ENCODE measurements at places on chromosomes 5 and 9. TPM values are rescaled to one million over a fixed set of nuclear protein-coding genes. Genes with fewer than 3 reads are reported as not detected.

DNA sequence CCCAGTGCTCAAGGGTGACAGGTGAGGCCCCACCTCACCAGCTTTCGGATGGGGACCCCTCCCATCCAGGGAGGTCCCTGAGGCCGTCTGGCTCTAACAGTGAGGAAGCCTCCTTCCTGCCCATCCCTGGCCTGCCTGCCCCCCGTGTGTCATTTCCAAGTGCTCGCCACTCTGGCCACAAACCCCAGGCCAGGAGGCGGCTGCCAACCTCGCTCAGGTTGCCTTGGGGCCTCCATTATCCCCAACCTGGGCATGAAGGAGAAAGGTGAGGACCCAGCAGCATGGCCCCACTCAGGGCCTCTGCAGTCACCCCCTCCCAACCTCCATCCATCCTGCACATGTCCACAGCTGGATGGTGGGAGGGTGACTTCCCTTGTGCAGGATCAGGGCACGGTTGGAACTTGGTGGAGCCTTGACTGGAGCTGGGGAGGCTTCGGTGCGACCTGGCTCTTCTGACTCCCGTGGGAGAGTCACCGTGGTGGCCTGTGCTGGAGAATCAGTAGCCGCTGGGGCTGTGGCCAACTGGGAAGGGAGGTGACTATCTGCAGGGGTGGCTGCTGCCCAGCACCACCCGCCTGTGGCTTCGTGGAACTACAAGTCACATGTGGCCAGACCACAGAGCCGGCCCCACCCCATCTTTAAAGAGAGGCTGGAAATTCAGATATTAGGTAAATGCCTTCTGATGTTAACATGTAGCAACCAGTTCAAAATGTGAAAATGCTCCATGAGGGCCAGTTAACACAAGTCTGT is 37.5 kb upstream of the GFPT2 start:
- H3K27me3 ChIP-seq = no peaks in the 10 kb centered on the region
- no peak overlapping the region for H3K4me3 ChIP-seq
- H3K4me1 ChIP-seq = no peaks in the 10 kb centered on the region
- no peak overlapping the region for H3K27ac ChIP-seq

The GABRA1 gene
- total RNA-seq = not detected

- H3K4me3 ChIP-seq = no peak overlapping the region
- DNase-seq = no peak
Observed at GRCh38 chr9:92058723-92059444, 56.3 kb downstream of the SPTLC1 start.

- no peaks in the 10 kb centered on the region for H3K36me3 ChIP-seq
- no peaks in the 10 kb centered on the region for H3K27me3 ChIP-seq
- no peak for DNase-seq
- no peaks in the 10 kb centered on the region for H3K4me1 ChIP-seq
Observed at GRCh38 chr9:85599540-85600105, 142.1 kb downstream of the AGTPBP1 start.

- H3K4me3 ChIP-seq = no peak overlapping the region
- no peaks in the 10 kb centered on the region for H3K36me3 ChIP-seq
- H3K4me1 ChIP-seq = peaks cover 22% of the 10 kb centered on the region
- H3K27me3 ChIP-seq = no peaks in the 10 kb centered on the region
- H3K27ac ChIP-seq = no peak overlapping the region
Observed at GRCh38 chr5:147413266-147413665, 96.6 kb downstream of the DPYSL3 start.

DNA sequence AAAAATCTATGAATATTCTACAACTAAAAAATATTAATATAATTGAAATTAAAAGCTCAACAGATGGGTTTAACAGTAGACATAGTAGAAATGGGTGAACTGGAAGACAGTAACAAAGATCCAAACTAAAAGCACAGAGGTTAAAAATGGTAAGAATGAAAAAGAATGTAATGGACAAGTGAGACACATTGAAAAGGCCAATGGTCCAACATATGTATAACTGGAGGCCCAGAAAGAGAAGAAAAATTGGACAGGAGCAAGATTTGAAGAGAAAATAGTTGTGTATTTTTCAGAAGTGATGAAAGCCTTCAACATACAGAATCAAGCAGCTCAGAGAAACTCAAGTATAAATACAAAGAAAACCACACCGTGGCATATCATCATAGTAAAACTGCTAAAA is 58.6 kb downstream of the PCDHGC5 start:
- no peak overlapping the region for H3K4me3 ChIP-seq
- DNase-seq = no peak
- no peaks in the 10 kb centered on the region for H3K27me3 ChIP-seq
- no peak overlapping the region for H3K27ac ChIP-seq
- H3K4me1 ChIP-seq = no peaks in the 10 kb centered on the region

GRCh38 chr5:73387601-73388305 is 60.8 kb downstream of the FOXD1 start:
- DNase-seq = peak; percentile 71
- no peaks in the 10 kb centered on the region for H3K4me1 ChIP-seq
- H3K27me3 ChIP-seq = no peaks in the 10 kb centered on the region
- H3K36me3 ChIP-seq = no peaks in the 10 kb centered on the region

DNA sequence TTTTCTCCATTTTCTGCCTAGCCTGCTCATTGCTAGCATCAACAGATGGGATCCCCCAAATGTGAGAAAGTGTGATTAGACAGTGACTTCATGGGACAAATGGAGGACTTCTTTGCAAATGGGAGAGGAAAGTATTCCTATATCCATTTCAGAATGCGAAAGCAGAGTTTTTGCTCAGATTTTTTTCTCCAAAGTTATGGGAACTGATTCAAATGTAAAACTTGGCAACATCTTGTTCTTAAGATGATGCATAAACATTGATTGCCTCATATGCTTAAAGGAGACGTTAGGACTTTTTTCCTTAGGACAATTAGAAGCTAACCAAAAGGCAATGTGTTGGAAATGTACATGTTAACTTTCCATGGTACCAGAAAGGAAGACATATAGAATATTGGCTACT is 704.3 kb upstream of the ZNF608 start:
- H3K4me3 ChIP-seq = no peak overlapping the region
- H3K4me1 ChIP-seq = no peaks in the 10 kb centered on the region
- H3K36me3 ChIP-seq = no peaks in the 10 kb centered on the region
- no peak for DNase-seq

All from Peyer's patch (tissue), 4 donors.